ENCODE measurements at places on chromosomes 7 and 10. TPM values are rescaled to one million over a fixed set of nuclear protein-coding genes. Genes with fewer than 3 reads are reported as not detected.

DNA sequence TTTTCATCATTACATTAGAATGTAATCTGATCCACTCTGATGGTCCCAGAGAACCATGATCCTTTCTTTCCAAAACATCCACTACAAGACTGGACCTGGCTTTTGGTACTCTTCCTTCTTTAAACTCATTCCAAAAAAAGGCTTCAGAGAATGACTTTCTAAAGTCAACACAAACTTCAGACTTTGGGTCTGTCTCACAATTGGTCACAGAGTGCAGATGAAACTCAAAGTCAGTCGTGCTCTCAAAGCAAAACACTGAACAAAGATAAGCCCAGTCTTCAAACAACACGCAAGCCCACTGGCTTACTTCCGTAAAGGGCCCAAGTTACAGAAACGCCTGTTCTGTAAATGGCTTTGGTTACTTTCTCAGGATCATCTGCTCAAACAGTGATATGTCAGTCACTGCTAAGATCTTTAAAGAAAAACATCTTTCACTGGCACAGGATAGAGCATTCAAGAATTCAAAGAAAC is 250.9 kb upstream of the MKLN1 start:
- DNase-seq: no peak

DNA sequence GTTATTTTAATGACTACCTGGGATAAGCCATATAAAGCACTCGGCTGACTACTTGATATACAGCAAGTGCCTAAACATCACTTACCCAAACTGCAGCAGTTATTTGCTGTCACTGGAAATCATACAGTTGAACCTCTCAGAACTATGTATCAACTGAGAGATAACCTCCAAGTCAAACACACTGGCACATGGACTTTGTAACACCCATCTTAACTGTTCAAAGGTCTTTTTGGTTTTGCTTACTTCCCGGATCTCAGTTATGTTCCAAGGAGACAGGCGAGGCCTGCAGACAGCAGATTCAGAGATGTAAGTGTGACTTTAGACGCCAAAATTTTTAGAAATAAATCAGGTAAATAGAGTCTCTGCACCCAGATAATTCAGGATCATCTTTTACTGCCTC is 34.6 kb upstream of the DAGLB start:
- DNase-seq: no peak

Gene IGF2BP3
- total RNA-seq: 111 TPM

Gene ZP3
- total RNA-seq: 5.4 TPM

Gene TNPO3
- total RNA-seq: 43.6 TPM

DNA sequence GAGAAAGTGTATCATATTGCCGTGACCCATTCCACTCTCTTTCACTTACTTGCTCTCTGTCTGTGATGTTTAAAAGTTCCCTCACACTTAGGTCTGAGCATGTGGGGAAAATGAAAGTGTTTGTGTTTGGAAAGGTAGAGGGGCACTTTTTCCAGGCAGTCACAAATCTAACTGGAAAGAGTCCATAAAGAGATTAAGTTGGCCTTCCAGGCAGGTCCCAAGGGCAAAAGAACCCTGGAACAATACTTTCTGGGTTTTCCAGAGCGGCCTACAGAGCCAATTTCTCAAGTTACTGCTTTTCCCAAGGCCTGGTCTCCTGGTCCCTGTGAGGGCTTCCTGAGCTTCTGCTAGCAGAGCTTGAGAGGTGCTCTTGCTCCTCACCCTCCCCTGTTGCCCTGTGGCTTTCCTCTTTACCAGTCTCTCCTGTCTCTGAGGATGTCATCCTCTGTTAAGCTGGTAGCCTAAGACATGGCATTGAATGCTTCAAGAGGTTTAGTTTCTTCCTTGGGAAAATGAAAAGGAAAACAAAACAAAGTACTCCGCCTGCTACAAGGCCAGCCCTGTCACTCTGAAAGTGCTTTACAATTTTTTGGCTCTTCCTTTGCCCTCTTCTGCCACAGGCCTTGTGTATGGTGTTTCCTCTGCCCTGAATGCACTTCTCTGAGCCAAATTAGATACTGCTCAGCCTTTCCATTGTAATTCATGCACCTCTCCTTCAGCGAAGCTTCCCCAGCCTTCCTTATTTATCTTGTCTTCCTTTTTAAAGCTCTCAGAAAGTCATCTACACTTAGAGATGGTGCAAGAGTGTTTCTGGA is 20.1 kb downstream of the TES start:
- no peak for DNase-seq
